ENCODE measurements at places on chromosomes 2 and 18. TPM values are rescaled to one million over a fixed set of nuclear protein-coding genes. Genes with fewer than 3 reads are reported as not detected.

Gene HOXD9
- total RNA-seq = not detected

Gene PIEZO2
- 1.6 TPM for total RNA-seq

Gene PAIP2B
- total RNA-seq = 0.29 TPM

Gene KCNF1
- not detected for total RNA-seq

Gene NMUR1
- 0.34 TPM for total RNA-seq

Gene ATP6V1B1
- not detected for total RNA-seq

Gene PTPRN
- total RNA-seq = 0.71 TPM

Gene CARF
- total RNA-seq = 1.2 TPM

Gene PAX3
- not detected for total RNA-seq

Gene MTHFD2
- total RNA-seq = 238 TPM

Gene SERPINB2
- not detected for total RNA-seq

Gene IL1A
- total RNA-seq = 0.09 TPM

Gene IL1B
- total RNA-seq = not detected

Gene SERPINB3
- not detected for total RNA-seq

Gene PRSS56
- not detected for total RNA-seq

Gene EFR3B
- 0.09 TPM for total RNA-seq

Gene GAREM1
- 0.33 TPM for total RNA-seq

Gene MSTN
- not detected for total RNA-seq

Gene ONECUT2
- total RNA-seq = 2.5 TPM

Gene STAT4
- total RNA-seq = 0.34 TPM

Gene ARHGAP25
- total RNA-seq = 13.2 TPM

Gene FAM110C
- not detected for total RNA-seq

Gene CCDC93
- 11.1 TPM for total RNA-seq

Gene DGKD
- total RNA-seq = 22.8 TPM
